Smooth muscle cell of the brain vasculature (primary cell): ENCODE measurements at places on chromosomes 16 and 17.

GRCh38 chr16:11032000-11032921, 87.9 kb downstream of the CLEC16A start:
- no peak for DNase-seq

- DNase-seq = no peak
These were observed 4.2 kb upstream of the NDRG4 start for GRCh38 chr16:58495521-58496331.

GRCh38 chr17:44842748-44843147, 4.9 kb upstream of the HIGD1B start:
- DNase-seq = no peak

GRCh38 chr17:58487589-58488427, at the start of gene HSF5:
TSS of gene HSF5 (minus strand) at chr17:58488408. CDS start at chr17:58488274, 134 bp downstream.
- no peak for DNase-seq

DNA sequence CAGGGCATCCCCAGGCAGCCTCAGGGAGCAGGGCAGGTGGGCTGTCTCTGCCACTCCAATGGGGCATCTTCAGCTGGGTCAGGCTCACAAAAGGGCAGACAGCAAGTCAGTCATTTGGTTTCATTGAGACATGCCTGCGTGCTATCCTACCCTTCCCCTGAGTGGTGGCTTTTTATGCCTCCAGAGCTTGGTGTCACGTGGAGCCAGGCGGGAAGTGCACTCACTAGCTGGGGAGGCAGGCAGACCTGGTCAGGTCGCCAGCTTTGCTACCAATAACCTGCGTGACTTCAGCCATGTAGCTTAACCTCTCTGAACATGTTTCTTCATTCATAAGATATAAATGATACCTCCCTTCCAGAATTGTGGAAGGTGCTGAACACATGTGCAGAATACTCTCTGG, 415.0 kb downstream of the SOX9 start:
- DNase-seq = no peak

GRCh38 chr17:9783050-9783449, 8.3 kb downstream of the DHRS7C start:
- DNase-seq = no peak

- DNase-seq = no peak
These were observed 170.7 kb downstream of the SEC14L1 start for GRCh38 chr17:77311371-77311981.

DNA sequence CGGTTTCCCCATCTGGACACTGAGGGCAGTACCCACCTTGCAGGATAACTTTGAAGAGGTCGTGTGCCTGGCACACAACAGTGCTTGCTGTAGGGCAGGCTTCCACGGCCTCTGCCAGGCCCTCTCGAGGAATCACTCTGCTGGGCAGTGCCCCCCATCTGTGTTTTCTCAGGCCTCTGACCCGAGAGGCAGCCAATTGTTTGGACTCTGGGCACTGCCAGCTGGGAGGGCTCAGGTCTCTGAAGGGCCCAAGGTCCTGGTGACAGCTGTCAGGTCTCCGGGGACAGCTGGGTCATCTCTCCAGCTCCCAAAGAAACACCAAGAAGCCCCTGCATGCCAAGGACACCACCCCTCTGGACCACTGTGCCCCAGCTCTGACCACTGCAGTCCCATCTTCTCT, 1.0 kb upstream of the RAB26 start:
- DNase-seq = no peak
